Lung (tissue), 17 donors: ENCODE measurements at places on chromosomes 2 and 18. TPM values are rescaled to one million over a fixed set of nuclear protein-coding genes. Genes with fewer than 3 reads are reported as not detected.

The DUSP11 gene
- polyA plus RNA-seq, result 17.1 TPM

The AGXT gene
- polyA plus RNA-seq, result 0.05 TPM

GRCh38 chr2:172701250-172701649 lies 34.4 kb upstream of the RAPGEF4 start:
- DNase-seq, result no peak
- H3K27me3 ChIP-seq, result peaks cover 2% of the 10 kb centered on the region
- H3K4me1 ChIP-seq, result no peaks in the 10 kb centered on the region
- no peaks in the 10 kb centered on the region for H3K36me3 ChIP-seq
- no peak overlapping the region for H3K27ac ChIP-seq
- no peak overlapping the region for H3K4me3 ChIP-seq

DNA sequence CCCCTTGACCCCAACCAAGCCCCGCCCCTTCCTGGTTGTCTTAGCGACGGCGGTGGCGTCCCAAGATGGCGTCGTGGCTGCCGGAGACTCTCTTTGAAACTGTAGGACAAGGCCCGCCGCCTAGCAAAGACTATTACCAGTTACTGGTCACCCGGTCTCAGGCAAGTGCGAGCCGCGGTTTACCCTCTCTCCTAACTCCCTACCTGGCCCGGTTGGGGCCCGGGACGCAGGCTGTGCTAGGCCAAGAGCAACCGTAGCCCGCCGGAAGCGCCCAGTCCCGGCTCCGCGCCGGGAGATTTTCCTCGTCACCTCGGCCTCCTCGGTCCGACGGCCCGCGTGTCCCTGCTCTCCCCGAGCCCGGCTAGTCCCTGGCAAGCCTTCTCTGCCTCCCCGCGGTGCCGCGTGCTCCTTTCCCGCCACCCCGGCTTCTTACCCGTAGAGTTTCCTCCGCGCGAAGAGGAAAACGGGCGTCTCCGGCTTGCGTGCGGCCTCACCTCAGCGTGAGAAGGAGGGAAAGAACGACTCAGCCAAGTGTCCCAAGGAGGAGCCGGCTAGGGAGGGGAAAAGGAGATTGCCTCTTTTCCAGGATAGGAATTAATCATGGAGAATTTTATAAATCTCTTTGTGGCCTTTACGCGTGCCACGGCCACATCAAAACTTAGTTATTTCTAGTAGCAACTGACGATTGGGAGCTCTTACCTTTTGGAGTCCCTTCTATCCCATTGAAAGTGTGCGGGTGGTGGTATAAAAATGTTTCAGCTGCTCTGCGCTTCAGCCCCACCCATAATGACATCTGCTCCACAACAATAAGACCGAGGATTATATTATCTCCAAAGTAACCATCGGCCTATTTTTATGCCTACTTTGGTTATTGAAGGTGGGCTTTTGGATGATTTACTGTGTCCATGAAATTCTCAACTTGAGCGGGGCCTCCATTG lies at the start of gene FBXO36:
TSS of gene FBXO36 (plus strand) at position 55 of the 938 bp plus-strand sequence. CDS start at position 66, 11 bp downstream.
- no peaks in the 10 kb centered on the region for H3K27me3 ChIP-seq
- peaks cover 7% of the 10 kb centered on the region for H3K4me1 ChIP-seq
- no peaks in the 10 kb centered on the region for H3K36me3 ChIP-seq
- DNase-seq, result no peak

- H3K36me3 ChIP-seq, result no peaks in the 10 kb centered on the region
- no peaks in the 10 kb centered on the region for H3K27me3 ChIP-seq
- H3K4me1 ChIP-seq, result no peaks in the 10 kb centered on the region
- no peak overlapping the region for H3K27ac ChIP-seq
- H3K4me3 ChIP-seq, result no peak overlapping the region
Observed at GRCh38 chr18:61261870-61262269, 71.4 kb upstream of the CDH20 start.

- no peak for DNase-seq
- peaks cover 10% of the 10 kb centered on the region for H3K4me1 ChIP-seq
- H3K36me3 ChIP-seq, result peaks cover 3% of the 10 kb centered on the region
- H3K27me3 ChIP-seq, result no peaks in the 10 kb centered on the region
- no peak overlapping the region for H3K27ac ChIP-seq
- no peak overlapping the region for H3K4me3 ChIP-seq
Observed at GRCh38 chr2:106143495-106144215, 50.4 kb downstream of the UXS1 start.

GRCh38 chr2:727071-727470 lies 49.9 kb upstream of the TMEM18 start:
- H3K36me3 ChIP-seq, result no peaks in the 10 kb centered on the region
- no peaks in the 10 kb centered on the region for H3K4me1 ChIP-seq
- H3K4me3 ChIP-seq, result no peak overlapping the region
- no peak for DNase-seq
- H3K27me3 ChIP-seq, result peaks cover 5% of the 10 kb centered on the region
- no peak overlapping the region for H3K27ac ChIP-seq
